ENCODE measurements at places on chromosomes 5 and 9.

- DNase-seq = no peak
Measured at GRCh38 chr9:81894891-81895290, 33.3 kb upstream of the SPATA31D4 start.

GRCh38 chr9:1415146-1415545 is 365.0 kb downstream of the DMRT2 start:
- no peak for DNase-seq

- no peak for DNase-seq
Measured at GRCh38 chr5:10351199-10351905, 2.1 kb upstream of the MARCHF6 start.

DNA sequence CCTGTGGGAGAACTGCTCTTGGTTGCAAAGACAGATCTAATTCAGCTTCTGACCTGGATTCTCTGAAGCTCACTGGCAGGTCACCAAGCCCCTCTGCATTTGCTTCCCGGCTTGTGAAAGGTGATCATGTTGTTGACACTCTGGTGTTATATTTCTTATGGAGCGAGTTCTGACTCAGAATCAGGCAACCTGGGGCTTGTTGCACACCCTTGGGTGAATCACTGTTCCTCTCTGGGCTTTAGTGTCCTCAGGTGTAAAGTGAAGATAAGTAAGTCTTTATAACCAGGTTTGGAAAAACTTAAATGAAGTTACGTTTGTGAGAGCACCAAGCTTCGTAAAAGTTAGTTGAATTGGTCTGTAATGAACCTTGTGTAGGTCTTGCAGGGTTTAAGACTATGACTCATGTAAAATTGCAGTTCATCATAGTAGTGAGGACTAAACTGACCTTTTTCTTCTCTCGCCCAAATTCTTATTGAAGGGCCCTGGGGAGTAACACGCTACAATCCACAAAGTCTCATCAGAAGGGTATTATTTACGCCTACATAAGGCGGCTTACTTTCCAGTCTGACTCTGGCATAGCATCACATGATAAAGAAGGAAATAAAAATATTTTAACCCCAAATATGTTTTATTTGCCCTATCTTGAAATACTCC is 218.6 kb downstream of the TMEM38B start:
- DNase-seq = no peak

DNA sequence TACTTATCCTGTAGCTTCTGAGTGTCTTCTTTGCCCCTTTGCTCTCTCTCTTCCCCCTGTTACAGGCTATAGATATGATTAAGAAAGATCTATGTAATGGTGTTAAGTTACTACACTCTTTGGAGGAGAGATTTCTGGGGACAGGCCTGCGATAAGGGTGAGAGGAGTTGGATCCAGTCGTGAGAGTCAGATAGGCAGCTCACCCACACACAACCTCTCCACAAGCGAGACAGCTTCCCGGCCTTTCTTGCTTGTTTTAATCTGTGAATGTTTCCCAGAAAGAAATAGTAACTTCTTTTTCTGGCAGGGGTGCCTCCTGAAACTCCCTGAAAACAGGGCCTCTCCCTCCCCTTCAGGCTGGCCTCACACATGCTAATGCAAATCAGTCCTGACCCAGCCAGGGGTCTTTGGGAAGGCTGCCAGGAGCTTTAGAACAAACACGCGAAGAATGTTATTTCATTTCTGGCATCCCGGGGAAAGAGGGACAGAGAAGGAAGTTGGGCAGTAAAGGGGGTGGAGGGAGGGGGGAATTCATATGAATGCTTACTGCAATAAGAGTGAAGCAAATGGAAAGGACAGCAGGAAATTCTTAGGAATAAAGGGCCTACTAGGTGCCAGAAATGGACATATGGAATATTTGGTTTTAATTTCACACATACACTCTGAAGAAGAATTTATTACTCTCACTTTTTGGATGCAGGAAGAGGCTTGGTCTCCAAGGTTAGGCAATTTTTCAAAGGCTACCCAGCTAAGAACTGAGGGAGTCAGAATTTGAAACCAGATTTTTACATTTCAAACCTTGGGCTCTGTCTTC is 215.8 kb upstream of the TRIM32 start:
- DNase-seq = peak; percentile 59

GRCh38 chr5:124199893-124200292 is 546.5 kb downstream of the ZNF608 start:
- DNase-seq = no peak

DNA sequence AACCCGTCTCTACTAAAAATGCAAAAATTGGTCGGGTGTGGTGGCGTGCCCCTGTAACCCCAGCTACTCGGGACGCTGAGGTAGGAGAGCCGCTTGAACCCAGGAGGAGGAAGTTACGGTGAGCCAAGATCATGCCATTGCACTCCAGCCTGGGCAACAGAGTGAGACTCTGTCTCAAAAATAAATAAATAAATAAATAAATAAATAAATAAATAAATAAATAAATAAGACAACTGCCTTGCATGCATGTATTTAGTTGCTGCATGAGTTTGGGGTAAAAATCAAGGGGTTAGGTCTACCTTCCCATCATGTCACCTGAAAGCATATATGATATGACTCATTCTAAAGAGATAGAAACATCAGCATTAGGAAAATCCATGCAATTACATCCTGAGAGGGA is 254.0 kb downstream of the ADAMTSL1 start:
- DNase-seq = no peak

DNA sequence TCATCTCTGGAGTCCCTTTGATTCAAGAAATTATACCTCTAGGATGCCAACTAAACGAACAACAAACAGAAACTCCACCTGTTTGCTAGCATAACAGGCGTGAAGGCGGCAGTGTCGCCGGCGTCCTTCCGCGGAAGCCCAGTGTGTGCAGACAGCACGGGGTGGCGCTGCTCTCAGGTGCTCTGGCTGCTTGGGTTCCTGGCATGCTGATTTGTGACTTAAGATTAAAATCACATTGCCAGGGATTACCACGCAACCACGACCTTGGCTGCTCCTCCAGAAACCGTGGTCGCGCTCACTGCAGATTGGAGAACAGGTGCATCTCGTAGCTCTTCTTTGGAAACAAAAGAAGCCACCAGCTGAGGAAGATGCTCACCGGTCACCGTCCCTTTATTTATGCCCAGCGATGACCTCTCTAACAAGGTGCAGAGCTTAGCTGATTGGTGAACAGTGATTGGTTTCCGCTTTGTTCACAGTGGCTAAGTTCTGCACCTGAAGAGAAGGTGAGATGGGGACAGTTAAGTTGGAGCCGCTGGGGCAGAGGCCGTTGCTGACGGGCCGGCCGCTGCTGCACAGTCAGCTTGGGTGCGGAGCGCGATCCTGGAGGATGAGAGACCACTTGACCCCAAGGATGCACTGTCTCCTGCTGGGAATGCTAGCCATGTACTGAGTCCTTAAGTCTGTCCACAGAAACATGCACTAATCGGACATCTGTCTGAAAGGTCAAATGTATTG is 232.3 kb downstream of the FANCC start:
- DNase-seq = no peak

DNA sequence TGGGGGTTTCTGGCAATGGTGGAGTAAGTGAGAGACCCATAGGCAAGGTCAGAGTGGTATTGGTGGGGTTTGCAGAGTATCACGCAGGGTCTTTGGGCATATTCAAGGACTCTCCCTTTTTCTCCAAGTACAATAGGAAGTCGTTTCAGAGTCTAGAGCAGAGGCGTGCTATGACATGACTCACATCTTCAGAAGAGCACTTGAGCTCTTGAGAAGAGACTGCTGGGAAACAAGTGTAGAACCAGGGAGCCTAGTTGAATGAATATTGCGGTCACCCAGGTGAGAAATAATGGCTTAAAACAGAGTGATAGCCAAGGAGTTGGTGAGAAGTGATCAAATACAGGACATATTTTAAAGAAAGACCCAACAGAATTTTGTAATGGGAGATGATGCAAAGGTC is 813.4 kb downstream of the TLE1 start:
- no peak for DNase-seq

GRCh38 chr9:88966894-88967676 is 24.2 kb upstream of the S1PR3 start:
- DNase-seq = no peak

DNA sequence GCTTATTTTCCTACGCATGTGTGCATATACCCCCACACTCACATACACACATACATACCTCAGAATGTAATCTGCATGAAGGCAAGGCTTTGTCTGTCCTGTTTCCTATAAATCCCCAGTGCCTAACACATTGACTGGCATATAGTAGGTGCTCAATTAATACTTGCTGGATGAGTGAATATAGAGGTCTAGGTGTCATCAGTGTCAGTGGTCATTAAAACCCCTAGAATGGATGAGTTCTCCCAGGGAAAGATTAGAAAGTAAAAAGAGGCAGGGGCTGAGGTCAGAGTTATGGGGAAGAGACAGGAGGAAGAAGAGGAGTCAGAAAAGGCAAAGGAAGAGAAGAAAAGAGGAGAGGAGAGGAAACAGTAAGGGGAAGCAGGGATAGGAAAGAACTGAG is 4.7 kb downstream of the CPLX2 start:
- DNase-seq = no peak

GRCh38 chr9:137331929-137332328 is 29.9 kb upstream of the NRARP start:
- DNase-seq = no peak

- DNase-seq = no peak
Measured at GRCh38 chr9:137919649-137920141, 42.1 kb downstream of the CACNA1B start.
